CD8-positive, alpha-beta T cell (primary cell): ENCODE measurements at places on chromosomes 7 and 10.

DNA sequence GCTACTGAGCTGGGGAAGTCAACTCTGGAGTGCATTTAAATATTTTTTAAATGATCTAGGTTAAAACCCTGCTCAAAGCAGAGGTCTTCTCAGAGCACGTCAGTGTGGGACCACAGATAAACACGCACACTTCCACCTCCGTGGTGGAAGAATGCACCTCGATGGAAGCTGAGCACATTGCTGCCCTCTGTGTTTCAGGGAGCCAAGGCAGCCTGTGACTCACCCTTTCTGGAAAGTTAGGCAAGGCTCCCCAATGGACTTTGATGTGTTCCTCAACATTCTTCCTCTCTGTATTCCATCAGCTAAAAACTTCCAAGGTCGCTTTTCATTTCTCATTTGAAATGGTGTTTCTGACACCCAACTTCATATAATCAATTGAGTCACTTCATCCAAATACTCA is 170.8 kb upstream of the KMT2E start:
- no peak for DNase-seq

DNA sequence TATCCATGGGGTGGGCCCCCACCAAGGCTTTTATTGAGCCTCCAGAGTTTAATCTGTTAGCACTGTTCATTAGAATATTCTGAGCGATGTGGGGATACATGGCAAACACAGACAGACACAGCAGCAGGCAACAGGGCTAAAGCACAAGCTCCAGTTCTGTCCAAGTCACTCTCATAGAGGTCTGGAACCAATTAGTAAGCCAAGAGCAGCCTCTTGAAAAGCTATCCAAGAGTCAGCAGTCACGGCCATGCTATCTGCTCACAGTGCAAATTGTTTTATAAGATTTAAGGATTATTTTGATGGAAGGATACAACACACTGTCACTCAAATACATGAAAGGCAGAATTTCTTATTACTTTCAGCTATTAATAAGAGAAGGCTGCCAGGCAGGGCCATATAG is 86.4 kb upstream of the DGKB start:
- DNase-seq = no peak

GRCh38 chr10:86217371-86218080 is 149.1 kb downstream of the GRID1 start:
- DNase-seq = no peak

GRCh38 chr7:145986248-145986874 is 130.2 kb upstream of the CNTNAP2 start:
- DNase-seq = no peak

GRCh38 chr7:127678337-127678736 is 26.3 kb downstream of the SND1 start:
- no peak for DNase-seq

DNA sequence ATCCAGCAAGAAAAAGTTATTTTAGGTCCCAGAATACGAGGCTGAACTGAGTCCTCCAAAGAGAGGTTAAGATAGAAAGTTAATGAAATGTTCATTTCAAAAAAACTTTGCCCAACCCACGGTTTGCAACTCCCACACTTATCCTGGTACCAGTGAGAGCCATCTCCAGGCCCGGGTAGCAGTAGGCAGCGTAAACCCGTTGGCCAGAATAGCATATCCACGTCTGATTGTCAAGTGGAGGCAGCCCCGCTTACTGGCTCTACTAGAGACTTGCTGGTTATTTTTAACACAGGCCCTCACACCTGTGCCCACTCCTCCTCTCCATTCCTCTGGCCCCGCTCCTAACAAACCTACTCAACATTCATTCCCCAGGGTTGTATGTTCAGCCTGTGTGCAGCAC is 109.7 kb downstream of the HIP1 start:
- no peak for DNase-seq

DNA sequence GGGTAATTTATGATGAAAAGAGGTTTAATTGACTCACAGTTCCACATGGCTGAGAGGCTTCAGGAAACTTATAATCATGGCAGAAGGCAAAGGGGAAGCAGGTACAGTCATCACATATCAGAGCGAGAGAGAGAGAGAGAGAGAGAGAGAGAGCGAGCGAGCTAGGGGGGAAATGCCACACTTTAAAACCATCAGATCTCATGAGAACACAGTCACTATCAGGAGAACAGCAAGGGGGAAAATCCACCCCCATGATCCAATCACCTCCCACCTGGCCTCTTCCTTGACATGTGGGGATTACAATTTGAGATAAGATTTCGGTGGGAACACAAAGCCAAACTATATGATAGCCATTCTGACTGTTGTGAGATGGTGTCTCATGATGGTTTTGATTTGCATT is 576.3 kb downstream of the GFRA1 start:
- DNase-seq = no peak

DNA sequence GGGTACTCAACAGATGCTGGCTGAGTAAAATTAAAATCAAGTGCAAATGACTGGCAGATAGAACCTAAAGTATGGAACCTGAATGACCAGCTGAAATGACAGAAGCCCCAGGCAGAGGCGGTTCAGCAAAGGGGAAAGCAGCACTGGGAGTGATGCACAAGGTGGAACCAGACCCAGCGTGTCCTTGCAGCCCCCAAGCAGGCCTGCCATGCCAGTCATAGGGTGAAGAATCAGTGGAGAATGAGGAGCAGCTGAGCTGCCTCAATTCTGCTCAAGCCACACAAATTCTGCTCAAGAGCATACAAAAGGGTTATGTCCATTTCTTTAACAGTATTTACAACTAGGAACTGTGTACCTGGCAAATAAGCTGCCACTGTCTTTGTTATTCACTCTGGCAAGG is 8.7 kb downstream of the ACTR1A start:
- DNase-seq = no peak

GRCh38 chr10:131315344-131315743 is 3.8 kb upstream of the TCERG1L start:
- no peak for DNase-seq

DNA sequence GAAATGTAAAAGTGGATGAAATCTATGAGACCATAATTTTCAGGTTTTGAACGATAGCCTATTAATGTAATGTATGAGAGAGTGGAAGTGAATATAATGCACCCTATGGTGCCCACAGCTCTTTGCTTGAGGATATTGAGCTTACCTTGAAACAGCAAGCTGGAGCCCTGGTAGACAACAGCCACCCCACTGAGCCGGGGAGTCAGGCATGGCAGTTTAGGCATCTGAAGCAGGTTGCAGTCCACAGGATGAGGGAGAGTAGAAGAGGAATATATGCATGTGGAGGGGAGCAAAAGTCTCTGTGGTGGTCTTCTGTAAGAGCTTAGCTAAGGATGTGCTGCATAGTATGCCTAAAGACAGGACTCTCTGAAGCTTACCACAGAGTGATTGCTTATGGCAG is 817.3 kb downstream of the DNAJB9 start:
- no peak for DNase-seq

DNA sequence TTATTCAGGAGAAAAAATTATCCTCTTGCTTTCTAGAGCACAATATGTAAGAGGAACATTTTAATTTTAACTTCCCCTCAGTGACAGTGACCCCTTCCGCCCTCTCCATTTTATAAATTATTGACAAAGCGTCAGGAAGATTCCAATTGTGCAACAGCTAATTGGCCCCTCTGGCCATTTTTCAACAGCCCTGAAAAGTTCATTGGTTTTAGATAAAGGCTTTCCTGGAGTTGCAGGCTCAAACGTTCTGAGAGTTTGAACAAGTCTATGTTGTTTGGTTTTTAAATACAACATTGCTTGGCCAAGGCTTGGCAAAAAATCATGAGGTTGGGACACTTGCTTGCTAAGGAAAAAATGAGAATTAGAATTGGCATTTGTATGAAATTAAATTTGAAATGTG is 422.2 kb upstream of the ANKRD30A start:
- no peak for DNase-seq

- DNase-seq = no peak
Measured at GRCh38 chr10:95319239-95319638, 28.4 kb upstream of the PDLIM1 start.

GRCh38 chr7:25861601-25862260 is 290.3 kb upstream of the NFE2L3 start:
- no peak for DNase-seq

DNA sequence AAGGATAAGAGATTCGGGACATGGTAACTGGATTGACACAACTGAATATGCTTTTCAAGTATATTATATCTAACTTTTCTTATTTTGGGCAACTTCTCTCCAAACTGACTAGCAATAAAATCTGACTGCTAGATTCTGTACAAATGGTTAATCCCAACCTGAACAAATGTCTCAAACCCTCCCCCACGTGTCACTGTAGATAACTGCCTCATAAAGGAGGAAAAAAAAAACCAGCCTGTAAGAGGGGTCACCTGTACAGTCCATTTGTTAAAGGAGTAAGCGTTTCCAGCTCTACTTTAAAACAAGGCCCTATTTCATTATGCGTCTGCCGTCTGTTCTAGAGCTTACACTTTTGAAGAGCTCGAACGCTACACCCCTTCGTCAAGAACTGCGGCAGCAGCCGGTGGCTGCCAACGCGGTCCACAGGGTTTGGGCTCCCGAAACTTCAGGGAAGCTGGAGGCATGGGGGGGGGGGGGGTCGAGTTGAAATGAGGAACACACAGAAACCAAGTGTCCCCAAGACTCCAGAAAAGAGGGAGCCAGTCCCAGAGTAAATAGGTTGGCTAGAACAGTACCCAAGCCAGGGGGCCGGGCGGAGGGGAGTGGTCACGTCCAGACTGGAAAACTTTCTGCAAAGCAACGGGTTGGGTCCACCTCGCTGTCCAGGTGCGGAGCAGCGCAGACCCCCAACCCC is 492 bp downstream of the COG5 start:
- DNase-seq = no peak

GRCh38 chr7:131183611-131184119 is 144.0 kb upstream of the MKLN1 start:
- DNase-seq = peak; percentile 39

GRCh38 chr7:80665526-80665925 is 27.1 kb downstream of the CD36 start:
- DNase-seq = no peak
